Stimulated activated CD4-positive, alpha-beta T cell treated with anti-CD3 and anti-CD28 coated beads, Interleukin-1b, Interleukin-23, amount 100 ng/mL, for 1 hour (primary cell): ENCODE measurements at places on chromosomes 5 and 9.

DNA sequence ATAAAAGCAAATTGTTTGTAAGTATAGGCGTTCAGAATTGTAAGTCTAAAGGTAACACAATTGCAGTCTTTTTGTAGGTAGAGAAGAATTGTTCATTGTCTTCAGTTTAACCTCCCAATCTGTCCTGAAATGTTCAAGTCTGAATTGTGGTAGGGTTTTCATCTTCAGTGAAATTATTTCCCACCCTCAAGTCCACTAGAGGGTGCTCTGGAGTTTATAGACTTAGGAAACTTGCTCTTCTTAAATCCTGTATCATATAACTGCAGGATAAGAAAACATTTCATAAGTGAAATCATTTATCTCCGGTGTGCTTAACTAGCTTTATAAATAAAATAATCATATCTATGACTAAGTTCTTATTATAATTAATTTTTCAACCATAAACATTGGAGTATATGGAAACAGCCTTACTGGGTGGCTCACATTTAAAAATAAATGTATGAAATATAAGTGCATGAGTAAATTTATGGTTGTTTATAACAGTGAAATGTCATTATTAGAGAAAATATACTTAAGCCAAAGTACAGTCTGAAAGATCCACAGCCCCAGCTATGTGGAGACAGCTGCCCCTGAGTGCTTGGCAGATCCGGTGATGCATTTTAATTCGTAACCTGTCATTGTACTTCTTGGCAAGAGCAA, 182.4 kb upstream of the OTULINL start:
- DNase-seq: no peak

- DNase-seq: no peak
Observed at GRCh38 chr5:139664086-139664693, 16.0 kb downstream of the CXXC5 start.

GRCh38 chr5:117394506-117395157, 820.0 kb upstream of the SEMA6A start:
- DNase-seq: no peak

DNA sequence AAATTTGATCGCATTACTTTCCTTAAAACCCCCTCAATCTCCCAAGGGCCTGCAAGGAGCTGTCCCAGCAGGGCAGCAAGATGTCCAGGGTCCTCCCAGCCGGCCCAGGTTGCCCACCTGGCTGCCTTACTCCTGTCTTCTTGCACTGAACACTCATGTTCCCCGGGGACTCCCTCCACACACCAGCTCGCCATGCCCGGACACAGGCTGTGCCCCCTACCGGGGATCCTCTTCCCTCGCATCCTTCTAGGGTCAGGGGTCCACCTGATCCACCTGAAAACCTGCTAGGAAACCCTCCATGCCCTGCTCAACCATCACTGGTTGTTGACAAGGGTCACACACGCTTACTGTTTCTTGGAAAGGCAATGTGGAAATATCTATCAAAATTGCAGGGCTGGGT, 172.0 kb upstream of the MSX2 start:
- no peak for DNase-seq

GRCh38 chr5:176817841-176818377, 7.5 kb downstream of the UNC5A start:
- no peak for DNase-seq

DNA sequence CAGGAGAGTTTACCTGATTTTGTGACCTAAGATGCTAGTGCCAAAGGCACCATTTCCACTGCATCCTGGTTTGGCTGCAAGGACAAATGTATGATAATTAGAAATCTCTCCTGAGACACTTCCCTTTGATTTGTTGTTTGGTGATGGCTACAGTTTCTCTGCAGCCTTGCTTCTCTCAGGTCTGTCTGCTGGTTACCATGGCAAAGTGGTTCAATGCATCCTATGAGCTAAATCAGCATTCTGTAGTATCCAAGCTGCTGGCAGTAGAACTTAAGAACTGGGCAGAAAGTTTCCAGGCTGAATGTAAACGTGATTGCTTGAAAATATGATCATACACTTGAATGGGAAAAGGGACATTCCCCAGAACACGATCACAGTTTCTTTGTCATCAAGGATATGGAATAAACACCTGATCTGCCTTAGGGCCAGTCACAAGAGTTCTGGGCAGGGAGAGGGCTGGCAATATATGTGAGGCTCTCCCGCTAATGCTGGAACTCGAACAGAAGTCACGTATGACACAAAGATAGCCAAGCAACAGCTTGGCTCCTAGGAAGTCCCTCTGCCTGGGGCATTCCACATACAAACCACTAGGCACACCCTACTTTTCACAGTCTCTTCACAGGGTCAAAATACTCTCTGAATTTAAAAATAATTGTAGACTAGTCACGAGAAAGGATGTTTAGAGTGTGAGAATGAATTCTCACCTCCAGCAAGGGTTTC, 138.1 kb upstream of the GRAMD2B start:
- DNase-seq: no peak

GRCh38 chr5:37723162-37723961, 116.5 kb downstream of the GDNF start:
- DNase-seq: no peak

- DNase-seq: no peak
Observed at GRCh38 chr5:88760527-88760926, 122.5 kb downstream of the MEF2C start.

- no peak for DNase-seq
Observed at GRCh38 chr5:147661541-147661940, 121.0 kb downstream of the JAKMIP2 start.

GRCh38 chr9:91886414-91887076, 63.5 kb downstream of the ROR2 start:
- no peak for DNase-seq

GRCh38 chr5:71738662-71739361, 19.7 kb downstream of the CARTPT start:
- DNase-seq: no peak

GRCh38 chr5:181138258-181138657, 7.3 kb upstream of the OR2V1 start:
- no peak for DNase-seq

DNA sequence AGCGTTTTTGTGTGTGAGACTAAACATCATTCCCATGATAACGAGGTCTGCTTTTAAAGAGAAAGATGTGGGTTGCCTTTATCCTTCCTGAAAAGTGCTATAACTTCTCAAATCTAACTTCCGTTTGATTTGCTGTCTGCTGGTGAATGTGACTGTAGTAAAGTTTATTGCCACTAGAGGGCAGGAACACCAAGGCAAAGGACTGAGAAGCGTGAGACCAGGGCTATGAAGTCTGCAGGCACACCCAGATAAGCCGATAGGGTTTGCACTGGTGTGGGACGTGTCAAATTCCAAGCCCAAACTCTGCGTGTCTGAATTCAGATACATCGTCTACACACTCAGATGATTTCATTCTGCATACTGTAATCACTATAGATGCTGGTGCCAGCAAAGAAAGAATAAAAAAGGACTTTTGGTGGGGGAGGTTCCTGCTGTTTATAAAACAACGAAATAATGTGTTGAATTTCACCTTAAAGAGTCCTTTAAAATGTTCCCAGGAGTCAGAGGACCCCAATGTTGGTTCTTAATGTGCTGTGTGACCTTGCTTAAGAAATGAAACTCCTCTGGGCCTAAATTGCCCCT, 87.2 kb downstream of the PTTG1 start:
- peak; percentile 29 for DNase-seq

- DNase-seq: no peak
Observed at GRCh38 chr9:75083188-75083970, 4.6 kb downstream of the NMRK1 start.

DNA sequence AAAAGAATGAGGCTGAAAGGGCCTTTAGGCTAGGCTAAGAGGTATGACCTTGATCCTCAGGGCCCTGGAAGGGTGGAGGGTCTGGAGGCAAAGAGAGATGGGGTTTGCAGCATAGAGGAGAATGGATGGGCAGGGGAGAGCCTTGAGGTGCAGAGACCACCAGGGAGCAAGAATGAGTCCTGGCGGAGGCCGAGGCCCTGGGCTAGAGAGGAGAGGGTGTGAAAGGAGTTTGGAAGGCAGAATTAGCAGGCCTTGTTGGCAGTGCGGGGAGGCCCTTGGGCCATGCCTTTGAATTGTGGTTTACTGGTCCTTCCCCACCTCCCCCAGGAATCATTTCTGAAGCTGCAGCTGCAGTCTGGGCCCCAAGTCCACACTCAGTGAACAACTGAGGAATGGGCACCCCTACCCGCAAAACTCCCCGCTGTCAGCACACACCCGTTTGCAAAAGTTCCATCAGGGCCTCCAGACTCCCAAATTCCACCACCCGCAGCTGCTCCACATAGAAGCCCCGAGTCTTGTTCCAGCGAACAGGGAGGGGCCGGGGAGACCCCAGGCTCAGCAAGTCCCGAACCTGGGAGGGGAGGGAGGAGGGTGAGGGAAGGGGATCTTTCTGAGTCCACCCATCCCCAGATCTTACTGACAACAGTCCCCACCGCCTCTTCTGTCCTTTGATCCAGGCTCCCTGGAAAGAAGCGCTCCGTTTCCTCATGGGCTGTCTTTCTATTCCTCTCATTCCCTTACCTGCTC, 2.1 kb downstream of the KIF12 start:
- no peak for DNase-seq

GRCh38 chr5:72622170-72622760, 115.1 kb upstream of the ZNF366 start:
- DNase-seq: no peak

DNA sequence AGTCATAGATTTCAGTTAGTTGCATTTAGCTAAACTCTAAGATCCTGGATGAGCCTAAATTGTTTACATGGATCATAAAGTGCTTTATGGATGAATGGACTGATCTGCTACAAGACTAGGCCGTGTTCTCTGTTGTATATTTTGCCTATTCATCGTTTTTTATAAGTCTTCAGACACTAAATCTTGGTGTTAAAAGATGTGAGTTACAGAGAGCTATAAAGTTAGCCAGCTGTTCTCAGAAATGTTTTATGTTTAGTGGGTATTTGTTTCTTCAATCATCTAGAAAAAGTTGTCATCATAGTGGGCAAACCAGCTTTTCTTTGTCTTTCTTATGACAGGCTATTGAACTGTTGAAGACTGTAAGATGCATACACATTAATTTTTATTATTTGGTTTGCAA, 585.8 kb upstream of the SEMA6A start:
- no peak for DNase-seq

DNA sequence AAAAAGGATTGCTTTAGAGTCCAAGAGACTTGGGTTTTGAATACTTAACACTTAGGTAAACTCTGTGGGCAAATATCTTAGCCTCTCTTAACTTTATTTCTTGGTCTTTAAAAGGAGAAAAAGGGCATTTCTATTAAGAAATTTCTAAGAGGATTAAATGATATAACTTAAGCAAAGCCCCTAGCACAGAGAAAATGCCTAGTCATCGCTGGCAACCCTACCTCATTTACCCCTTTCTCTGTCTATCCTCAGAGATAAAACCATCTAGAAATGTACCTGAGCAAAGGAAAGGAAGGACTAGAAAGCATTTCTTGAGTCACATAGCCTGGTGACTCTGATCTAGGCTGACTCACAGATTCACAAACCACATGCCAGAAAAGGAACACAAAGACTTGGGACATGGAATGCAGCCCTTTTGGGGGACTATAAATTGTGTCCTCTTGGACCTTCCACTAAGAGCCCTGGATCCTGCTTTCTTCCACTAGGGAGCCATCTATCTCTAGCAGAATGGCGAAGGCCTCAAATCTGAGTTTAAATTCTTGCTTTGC, 120.6 kb downstream of the FOXD1 start:
- no peak for DNase-seq

- no peak for DNase-seq
Observed at GRCh38 chr5:155897761-155898160, 429.2 kb upstream of the SGCD start.

DNA sequence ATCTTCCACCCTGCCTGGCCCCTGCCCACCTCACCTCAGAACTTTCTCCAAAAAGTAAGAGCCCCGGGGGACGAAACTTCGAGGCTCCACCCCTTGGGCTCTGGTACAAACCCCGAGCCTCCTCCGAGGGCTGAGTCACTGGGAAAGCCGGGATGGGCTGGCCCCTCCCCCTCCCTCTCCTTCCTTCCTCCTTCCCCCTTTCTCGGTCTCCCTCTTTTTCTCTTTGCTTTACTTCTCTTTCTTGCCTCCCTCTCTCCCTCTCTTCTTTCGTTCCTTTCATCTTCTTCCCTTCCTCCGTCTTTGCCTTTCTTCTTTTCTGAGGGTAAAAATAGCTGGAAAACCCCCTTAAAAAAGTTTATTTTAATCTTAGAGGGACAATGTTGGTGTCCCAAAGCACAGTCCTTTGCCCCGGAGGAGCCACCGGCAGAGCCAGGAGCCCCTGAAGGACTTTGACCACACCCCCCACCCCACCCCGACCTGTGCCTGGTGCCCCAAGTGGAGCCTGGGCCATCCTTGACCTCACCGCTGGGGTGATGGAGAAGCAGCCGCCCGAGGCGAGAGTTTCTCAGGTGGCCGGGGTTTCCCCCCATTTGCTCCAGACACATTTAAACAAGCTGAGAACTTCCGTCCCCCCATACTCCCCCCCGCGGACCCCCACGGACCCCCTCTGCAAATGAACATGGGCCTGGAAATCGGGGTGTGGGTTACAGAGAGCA, 5.7 kb upstream of the NOTCH1 start:
- DNase-seq: no peak

GRCh38 chr9:76644171-76644570, 120.1 kb upstream of the PCA3 start:
- DNase-seq: no peak

GRCh38 chr5:4730279-4730678, 409.9 kb upstream of the ADAMTS16 start:
- no peak for DNase-seq

- no peak for DNase-seq
Observed at GRCh38 chr9:1207686-1208085, 157.5 kb downstream of the DMRT2 start.

GRCh38 chr5:159324102-159324755, 6.1 kb downstream of the IL12B start:
- no peak for DNase-seq

GRCh38 chr5:64977779-64978178, 209.0 kb downstream of the CWC27 start:
- no peak for DNase-seq

- DNase-seq: no peak
Observed at GRCh38 chr9:112174965-112175795, at the start of gene SUSD1. SUSD1 (minus strand) TSS chr9:112175297; CDS start chr9:112175235, 62 bp downstream.
